Liver (tissue), 10 donors: ENCODE measurements at places on chromosomes 13 and 19. TPM values are rescaled to one million over a fixed set of nuclear protein-coding genes. Genes with fewer than 3 reads are reported as not detected.

Gene ADGRE2
- 1.0 TPM for total RNA-seq

Gene CEACAM8
- not detected for total RNA-seq

Gene PSG7
- not detected for total RNA-seq

Gene SMG9
- total RNA-seq = 6.2 TPM

Gene JUND
- total RNA-seq = 103 TPM

Gene SHISA2
- under 0.01 TPM for total RNA-seq

Gene IGSF23
- 2.8 TPM for total RNA-seq
